A549 (cell line): ENCODE measurements at places on chromosomes 16 and 17.

DNA sequence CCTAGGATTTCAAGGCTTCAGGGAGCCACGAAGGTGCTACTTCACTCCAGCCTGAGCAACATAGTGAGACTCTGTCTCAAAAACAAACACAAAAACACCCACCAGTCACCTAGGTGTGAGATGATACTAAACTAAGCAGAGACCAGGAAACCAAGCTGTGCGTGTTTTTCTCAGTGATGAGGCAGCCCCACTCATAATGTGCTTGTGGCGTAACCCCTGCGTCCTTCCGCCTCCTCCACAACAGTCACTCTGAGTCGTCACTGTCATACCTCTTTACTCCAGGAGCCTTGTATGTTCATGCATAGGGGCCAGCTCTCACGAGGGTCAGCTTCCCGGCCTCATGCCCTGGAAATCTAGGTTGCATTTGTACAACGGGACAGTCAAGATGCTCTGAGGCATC lies 31.1 kb upstream of the SLC47A1 start:
- DNase-seq, result no peak

- no peak for DNase-seq
These were observed 782 bp downstream of the POLR2A start for GRCh38 chr17:7484919-7485377.

DNA sequence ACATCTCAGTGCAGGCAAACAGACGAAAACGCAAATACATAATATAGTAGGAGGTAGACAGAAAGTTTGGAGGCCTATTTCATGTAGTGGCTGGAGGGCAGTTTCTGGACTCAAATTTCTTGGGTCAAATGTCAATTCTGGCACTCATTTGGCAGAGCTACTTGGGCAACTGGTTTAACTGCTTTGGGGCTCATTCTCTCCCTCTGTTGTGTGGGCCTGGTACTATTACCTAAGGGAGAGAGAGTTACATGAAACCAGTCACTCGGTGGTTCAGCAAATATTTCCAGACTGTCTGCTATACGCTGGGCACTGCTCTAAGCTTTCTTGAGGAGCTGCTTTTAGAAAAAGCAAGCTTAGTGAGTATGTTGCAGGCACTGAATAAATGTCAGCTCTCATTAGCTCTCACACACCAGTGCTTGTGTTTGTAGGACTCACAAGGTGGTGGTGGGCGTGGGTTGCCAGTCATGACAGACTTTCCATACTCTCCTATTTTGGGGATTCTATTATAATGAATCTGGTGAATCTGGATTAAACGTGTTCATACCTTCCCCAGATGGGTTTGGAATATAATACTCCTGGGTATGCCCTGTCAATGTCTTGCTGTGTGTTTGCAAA lies 1.8 kb upstream of the SHISA9 start:
- no peak for DNase-seq

DNA sequence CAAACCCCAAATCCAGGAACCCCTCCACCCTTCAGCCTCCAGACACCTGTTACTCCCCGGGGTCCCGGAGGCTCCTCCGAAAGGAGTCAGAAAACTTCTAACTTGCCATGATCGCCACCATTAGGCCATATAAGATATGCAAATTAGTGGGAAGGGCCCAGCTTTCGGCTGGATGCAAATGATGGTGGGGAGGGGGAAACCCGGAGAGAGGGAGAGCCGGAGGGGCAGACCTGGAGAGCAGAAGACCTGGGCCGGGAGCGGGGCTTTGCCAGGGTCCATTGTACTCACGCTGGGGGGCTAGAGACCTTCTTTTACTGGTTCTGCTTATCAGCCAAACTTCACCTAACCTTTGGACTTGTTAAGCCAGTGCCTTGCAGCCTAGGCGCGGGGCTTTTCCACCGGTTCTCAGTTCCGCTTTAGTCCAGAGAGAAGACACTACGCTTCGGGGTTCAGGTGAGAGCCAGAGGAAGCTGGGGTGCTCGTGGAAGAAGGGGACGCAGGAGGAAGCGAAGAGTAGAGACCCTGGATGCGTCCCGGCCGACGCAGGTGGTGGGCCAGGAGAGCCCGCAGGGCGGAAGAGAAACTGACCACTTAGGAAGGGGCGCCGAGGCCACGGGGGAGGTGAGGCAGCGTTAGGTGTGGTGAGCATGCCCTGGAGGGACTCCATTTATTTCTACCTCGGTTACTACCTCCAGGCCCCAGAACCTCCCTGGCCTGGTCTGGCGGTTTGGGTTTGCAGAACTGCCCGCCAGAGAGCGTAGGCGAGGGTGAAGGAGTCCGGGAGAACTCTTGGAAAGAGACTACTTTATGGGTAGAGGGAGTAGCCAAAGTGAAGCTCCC lies at the start of gene HNF1B:
TSS of gene HNF1B (minus strand) at position 99 of the 840 bp plus-strand sequence. CDS start 175 bp downstream, outside the sequence.
- DNase-seq, result peak; percentile 68

DNA sequence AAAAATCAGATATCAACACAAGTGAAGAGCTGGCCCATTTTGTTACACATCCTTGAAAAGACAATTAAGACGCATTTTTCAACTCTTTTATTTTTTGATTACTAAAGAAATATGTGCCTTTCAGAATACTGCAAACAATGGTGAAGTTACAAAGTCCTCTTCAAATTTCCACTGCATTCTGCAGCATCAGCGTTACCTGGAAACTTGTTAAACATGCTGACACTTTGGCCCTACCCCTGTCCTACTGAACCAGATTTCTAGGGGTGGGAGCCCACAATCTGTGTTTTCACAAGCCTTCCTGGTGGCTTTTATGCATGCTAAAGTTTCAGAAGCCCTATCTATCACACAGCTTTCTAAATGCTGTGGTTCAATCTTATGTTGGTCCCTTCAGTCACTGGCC lies 4.5 kb upstream of the CCL14 start:
- DNase-seq, result no peak

DNA sequence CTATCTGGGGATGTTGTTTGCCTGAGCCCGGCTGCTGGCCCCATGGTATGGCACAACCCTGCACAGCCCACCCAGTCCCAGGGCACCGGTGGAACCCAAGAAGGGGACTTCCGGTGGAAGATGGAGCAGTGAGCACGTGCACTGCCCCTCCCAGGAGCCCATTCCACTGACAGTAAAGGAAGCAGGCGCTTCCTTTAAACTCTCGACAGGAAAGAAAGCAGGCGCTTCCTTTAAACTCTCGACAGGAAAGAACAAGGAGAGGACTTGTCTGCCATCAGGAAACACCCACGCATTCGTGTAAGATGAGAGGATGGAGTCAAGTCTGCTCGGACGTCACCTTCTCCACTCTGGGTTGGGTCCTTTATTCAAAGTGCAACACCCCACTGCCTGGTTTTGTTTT lies 53.7 kb downstream of the IL21R start:
- DNase-seq, result no peak

GRCh38 chr16:67542464-67542863 lies 13.8 kb downstream of the RIPOR1 start:
- DNase-seq, result peak; percentile 83

GRCh38 chr17:39014044-39014794 lies 47.0 kb upstream of the FBXO47 start:
- peak; percentile 51 for DNase-seq

GRCh38 chr17:73476890-73477350 lies 165.1 kb upstream of the CDC42EP4 start:
- no peak for DNase-seq

GRCh38 chr16:16029431-16030011 lies 80.1 kb downstream of the ABCC1 start:
- DNase-seq, result no peak

GRCh38 chr16:10181196-10182162 lies 749 bp downstream of the GRIN2A start:
- DNase-seq, result peak; percentile 69

- DNase-seq, result peak; percentile 44
These were observed 30.9 kb upstream of the DUSP14 start for GRCh38 chr17:37458805-37459204.

GRCh38 chr16:2089706-2090480 lies 42.1 kb downstream of the TSC2 start:
- no peak for DNase-seq

DNA sequence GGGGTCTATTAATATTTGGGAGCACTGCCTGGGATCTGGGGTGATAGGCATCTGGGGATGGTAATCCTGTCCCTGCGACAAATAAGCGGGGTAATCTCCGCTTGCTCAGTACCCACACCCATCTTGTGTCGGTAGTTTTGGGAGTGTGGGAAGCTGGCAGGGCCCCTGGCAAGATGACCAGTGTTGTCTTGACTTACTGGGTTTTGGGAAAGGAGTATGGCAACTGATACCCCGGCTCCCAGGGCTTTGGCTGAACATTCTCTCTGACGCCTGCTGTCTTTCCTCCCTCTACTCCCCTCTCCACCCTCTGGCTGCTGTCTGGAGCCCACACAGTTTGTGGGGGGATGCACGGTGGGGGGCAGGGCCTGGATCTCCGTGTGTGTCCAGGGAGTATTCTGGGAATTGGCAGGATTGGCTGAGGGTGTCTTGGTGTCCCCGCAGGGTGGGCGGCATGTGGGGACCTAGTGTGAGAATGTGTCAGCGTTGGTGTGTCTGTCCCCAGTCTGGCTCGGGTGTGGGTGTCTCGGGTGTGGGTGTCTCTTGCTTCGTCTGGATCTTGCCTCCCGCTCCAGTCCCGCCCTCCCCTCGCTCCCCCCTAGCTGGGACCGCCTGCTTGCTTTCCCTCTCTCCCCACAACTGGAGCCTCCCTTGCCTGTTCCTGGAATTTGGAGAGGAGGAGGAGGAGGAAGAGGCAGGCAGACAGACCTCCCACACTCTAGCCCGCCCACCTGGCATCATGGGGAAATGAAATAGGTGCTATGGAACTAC lies 12.0 kb downstream of the RARA start:
- no peak for DNase-seq

DNA sequence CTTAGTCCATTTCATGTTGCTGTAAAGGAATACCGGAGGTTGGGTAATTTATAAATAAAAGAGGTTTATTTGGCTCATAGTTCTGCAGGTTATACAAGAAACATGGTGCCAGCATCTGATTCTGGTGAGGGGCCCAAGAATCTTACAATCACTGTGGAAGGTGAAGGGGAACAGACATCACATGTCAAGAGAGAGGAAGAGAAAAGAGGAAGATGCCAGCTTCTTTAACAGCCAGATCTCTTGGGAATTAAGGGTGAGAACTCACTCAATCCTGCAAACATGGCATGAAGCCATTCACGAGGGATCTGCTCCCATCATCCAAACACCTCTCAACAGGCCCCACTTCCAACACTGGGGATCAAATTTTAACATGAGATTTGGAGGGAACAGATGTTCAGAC lies 49.5 kb downstream of the BMERB1 start:
- DNase-seq, result no peak

- peak; percentile 81 for DNase-seq
These were observed 40.6 kb downstream of the MIS12 start for GRCh38 chr17:5526821-5527598.

- DNase-seq, result no peak
These were observed at the start of gene SLC22A31 for GRCh38 chr16:89200124-89200849. TSS of gene SLC22A31 (minus strand) at chr16:89200537. CDS start at chr16:89200501, 36 bp downstream.

- no peak for DNase-seq
These were observed 52.6 kb downstream of the PLCG2 start for GRCh38 chr16:81831722-81832126.

GRCh38 chr17:57552114-57552624 lies 192.9 kb downstream of the CCDC182 start:
- no peak for DNase-seq

GRCh38 chr17:74472890-74473289 lies 6.5 kb downstream of the CD300A start:
- no peak for DNase-seq

DNA sequence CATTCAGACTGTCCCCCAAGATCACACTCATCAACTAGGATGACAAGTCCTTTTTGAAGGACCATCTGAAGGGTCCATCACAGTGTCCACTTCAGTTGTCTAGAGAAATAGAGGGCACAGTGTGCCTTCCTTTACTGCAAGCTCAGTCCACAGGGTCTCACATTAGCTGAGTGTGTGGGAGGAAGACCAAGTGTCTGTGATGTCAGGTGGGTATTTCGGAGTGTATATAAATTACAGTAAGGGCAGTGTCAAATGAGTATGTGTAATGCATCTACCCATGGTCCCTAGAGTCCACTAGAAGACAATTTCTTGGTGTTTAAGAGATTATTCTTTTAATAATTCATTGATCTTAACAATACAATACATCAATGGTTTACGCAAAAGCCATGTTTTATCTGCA lies 272.2 kb downstream of the CDH13 start:
- DNase-seq, result no peak

DNA sequence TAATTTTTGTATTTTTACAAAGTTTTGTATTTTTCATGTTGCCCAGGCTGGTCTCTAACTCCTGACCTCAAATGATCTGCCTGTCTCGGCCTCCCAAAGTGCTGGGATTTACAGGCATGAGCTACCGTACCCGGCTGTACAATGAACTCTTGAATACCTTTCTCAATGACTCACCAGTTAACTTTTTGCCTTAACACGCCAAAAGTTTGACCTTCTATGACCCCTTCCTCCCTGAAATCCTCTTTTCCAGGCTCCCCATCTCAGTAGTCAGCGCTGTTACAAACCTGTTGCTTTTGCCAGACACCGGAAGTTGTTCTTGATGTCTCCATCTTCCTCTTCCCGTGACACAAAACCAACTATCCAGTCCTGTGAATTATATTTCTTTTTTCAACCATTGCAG lies 158.1 kb upstream of the ASIC2 start:
- no peak for DNase-seq

DNA sequence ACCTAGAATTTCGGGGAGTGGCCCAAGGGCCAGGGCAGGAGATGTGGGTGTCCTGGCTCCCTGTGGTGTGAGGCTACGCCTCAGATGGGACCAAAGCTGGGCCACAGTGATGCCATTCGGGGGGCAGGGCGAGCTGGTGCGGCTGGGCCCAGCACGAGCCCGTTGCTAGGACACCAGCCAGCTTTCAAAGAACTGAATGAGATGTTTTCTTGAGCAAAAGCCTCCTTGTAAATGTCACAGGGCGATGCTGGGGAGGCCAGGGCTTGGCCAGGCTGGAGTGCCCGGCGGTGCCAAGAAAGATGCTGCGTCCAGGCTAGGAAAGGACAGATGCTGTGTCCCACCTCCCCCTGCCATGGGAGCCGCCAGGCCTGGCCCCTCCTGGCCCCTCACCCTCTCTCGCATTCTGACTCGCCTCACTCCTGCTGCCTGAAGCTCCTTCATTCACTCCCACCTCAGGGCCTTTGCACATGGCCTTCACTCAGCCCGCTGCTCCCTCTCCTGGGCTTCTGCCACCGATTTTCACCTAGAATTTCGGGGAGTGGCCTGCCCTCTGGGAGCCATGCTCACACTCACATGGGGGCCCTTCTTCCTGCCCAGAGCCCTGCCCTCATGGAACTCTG lies 39.1 kb downstream of the CPNE2 start:
- DNase-seq, result no peak

- no peak for DNase-seq
These were observed 28.2 kb downstream of the SNX20 start for GRCh38 chr16:50652836-50653425.

DNA sequence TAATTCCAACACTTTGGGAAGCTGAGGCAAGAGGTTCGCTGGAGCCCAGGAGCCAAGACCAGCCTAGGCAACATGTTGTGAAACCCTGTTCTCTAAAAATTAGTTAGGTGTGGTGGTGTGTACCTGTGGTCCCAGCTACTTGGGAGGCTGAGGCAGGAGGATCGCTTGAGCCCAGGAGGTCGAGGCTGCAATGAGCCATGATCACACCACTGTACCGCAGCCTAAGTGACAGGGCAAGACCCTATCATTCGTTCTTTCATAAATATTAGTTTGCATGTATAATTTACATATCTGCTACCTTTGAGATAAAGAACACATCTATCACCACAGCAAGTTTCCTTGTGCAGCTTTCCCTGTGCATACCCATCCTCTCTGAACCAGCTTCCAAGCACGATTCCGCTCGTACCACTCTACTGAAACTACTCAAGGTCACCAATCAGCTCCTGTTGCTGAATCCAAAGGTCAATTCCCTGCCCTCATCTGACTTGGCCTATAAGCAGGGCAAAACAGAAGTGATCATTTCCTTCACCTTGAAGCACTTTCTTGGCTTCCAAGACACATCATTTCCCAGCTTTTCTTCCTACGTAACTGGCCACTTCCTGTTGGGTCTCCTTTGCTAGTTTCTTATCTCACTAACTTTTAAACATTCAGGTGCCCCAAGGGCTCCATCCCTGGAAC lies 49.1 kb downstream of the GRB2 start:
- no peak for DNase-seq
